ENCODE measurements at places on chromosomes 7 and 10.

DNA sequence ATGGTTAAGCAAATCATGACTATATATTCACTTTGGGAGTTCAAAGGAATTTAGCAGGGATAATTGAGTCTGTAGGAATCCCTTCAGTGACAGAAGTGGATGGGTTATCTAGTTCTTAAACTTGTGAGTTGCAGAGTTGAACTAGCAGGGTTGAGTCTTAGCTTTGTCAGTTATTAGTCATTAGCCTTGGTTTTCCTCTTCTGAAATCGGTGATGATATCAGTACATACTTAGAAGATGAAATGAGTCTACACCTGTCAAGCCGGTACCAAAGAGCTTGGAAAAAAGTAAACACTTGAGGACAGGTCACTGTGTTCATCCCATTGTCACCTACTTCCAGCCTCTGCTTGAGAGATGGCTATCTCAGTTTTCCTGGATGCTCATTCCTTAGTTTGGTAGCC, 73.5 kb downstream of the BUB3 start:
- DNase-seq = no peak

GRCh38 chr7:139026551-139026950, 9.3 kb downstream of the ZC3HAV1L start:
- DNase-seq = no peak

DNA sequence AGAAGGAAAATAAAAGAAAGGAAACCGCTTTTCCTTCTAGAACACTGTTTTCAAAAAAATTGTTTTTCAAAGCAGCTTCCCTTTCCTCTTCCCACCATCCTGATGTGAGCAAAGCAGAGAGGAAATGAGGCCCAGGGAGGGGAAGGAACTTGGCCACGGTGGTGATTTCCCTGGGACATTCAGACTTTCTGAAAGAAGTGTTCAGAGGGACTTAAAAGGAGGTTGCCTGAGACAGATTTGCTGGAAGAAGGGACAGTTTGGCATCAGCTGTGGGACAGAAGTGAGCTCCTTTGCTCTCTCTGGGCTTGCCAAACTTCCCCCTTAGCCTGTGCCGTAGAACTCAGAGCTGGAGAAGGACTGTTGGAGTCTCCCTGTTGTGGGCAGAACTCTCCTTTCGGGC, 30.3 kb downstream of the ADCYAP1R1 start:
- no peak for DNase-seq

GRCh38 chr7:74473116-74473515, 19.4 kb downstream of the GTF2IRD1 start:
- no peak for DNase-seq

GRCh38 chr10:49679480-49679893, at the start of gene C10orf53:
Gene C10orf53 (plus strand): TSS chr10:49679651. CDS start chr10:49679698, 47 bp downstream.
- no peak for DNase-seq

- DNase-seq = no peak
Observed at GRCh38 chr7:92769844-92770243, 66.5 kb downstream of the CDK6 start.

GRCh38 chr7:116182023-116182422, 28.3 kb upstream of the TES start:
- no peak for DNase-seq

- DNase-seq = no peak
Observed at GRCh38 chr7:148721390-148721789, 22.7 kb downstream of the CUL1 start.

DNA sequence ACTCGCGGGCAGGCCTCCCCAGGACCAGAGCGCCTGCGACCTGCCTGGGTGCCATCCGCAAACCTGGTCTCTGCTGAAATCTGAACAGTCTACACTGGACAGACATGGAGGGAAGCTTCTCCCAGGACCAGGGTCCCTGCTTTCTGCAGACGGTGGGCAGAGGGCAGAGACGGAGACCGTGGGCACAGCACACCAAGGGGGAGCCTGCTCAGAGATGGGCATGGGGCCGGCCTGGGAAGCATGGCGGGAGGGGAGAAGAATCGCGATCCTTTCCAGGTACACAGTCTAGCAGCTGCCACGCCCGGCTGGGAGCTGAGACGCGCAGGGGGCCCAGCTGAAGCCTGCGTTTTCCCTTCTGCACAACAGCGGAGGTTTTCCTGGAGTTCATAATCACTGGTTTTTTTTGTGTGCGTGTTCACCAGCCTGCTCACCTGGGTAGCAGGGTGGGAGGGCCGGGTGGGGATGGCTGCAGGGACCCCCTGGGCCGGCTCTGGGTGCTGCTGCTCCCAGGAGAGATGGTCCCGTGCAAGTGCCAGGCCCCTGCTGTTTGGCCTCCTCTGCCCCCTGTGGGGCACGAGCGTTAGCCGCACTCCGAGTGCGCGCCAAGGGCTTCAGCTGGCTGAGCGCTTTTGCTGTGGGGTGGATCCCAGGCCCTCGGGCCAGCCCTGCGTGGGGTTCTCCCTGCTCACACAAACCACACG, 448.8 kb downstream of the DNAJB6 start:
- no peak for DNase-seq

DNA sequence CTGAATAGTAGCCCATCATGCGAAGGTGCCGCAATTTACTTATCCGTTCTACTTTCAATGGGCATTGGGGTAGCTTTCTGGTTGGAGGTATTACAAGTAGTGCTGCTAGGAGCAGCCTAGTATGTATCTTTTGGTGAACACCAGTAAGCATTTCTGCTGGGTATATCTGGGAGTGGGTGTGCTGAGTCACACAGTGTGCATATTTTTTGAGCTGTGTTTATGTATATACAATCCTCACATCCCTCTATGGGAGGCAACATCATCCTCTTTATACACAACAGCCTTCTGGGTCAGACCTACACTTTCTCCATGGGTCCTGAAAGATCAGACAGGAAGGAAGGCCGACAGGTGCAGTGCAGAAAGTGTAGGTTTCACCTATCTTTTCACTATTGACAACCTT, 36.3 kb downstream of the PYROXD2 start:
- no peak for DNase-seq

DNA sequence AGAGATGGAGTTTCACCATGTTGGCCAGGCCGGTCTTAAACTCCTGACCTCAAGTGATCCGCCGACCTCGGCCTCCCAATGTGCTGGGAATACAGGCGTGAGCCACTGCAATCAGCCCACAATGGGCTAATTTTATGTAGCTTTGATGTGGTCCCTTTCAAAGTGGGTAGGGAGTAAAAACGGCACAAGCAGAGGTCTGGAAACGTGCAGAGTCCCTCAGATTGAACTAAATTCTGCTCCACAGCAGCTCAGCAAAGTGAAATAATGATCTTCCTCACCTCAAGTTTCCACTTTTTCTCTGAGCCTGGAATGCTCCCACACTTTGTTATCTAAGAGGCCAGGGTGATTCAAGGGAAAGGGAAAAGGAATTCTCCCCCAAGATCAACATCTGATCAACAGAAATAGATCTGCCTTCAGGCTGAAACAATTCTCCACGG, 6.1 kb downstream of the CCDC3 start:
- no peak for DNase-seq

- DNase-seq = no peak
Observed at GRCh38 chr10:121975295-121976086, 474 bp upstream of the NSMCE4A start.

DNA sequence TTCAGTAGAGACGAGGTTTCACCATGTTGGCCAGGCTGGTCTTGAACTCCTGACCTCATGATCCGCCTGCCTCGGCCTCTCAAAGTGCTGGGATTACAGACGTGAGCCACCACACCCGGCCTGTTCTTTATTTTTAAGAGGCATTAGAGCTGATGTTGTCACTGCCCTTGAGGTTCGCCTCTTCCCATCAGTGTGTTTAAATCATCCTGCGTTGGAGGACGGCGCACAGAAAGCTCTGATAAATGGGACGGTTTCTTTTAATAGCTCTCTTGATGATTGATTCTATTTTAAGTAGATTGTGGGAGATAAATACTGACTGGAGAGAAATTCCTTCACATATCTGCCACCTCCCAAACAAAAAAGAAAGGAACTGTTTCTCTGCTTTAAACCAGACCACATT, 29.0 kb downstream of the UPP1 start:
- DNase-seq = no peak

DNA sequence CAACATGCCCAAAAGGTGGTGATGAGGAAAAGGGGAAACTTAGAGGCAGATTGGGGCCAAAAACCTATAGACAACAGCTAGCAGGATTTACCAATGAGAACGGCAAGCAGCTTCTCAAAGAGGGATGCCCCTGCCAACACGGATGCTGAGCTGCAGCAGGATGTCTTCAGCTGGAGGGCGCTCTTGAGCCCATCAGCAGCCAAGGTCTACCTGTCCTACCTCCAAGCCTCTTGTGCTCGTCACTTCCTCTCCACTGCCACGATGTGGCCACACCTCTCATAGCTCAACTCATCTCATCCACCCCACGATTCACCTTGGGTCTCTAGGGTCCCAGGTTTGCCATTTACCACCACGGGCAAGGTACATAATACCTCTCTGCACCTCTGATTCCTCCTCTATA, 36.5 kb downstream of the DLG5 start:
- DNase-seq = no peak

GRCh38 chr7:27106181-27106900, 3.9 kb upstream of the HOXA2 start:
- DNase-seq = no peak

- no peak for DNase-seq
Observed at GRCh38 chr7:151542606-151543130, 23.0 kb upstream of the RHEB start.

DNA sequence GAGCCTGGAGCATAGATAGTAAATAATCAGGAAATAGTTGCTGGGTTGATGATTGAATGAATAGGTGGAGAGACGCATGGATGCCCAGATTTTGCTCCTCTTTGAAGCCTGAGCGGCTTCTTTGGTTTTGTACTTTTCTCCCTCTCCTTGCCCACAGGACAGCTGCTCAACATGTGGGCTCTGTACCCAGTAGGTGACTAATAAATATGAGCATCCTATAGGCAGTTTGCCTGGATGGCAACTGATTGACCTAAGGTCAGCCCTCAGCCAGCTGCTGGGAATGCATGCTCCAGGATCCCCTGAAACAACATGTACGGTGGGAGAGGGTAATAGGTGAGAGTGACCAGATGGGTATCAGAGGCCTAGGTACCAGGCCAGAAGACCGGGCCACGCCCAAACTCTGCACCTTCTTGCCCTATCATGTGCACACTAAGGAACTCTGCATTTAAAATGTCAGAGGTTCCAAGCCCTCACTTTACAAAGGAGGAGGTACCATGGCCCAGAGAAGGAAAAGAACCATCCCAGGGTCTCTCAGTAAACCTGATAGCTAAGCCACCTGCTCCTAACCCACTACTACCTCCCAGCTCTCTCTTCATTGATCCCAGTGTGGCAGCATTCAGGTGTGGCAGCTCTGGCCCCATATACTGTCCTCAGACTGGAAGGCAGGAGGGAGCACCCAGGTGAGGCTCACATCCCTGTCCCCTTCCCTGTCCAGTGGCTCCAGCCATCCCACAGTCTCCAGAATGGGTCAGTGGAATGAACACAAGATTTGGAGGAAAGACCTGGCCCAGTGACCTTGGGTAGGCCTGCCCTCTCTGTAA, 2.7 kb upstream of the ZCCHC24 start:
- DNase-seq = no peak

- DNase-seq = no peak
Observed at GRCh38 chr7:1572111-1572822, 2.4 kb upstream of the PSMG3 start.

- no peak for DNase-seq
Observed at GRCh38 chr7:36021917-36022550, 131.0 kb upstream of the EEPD1 start.

DNA sequence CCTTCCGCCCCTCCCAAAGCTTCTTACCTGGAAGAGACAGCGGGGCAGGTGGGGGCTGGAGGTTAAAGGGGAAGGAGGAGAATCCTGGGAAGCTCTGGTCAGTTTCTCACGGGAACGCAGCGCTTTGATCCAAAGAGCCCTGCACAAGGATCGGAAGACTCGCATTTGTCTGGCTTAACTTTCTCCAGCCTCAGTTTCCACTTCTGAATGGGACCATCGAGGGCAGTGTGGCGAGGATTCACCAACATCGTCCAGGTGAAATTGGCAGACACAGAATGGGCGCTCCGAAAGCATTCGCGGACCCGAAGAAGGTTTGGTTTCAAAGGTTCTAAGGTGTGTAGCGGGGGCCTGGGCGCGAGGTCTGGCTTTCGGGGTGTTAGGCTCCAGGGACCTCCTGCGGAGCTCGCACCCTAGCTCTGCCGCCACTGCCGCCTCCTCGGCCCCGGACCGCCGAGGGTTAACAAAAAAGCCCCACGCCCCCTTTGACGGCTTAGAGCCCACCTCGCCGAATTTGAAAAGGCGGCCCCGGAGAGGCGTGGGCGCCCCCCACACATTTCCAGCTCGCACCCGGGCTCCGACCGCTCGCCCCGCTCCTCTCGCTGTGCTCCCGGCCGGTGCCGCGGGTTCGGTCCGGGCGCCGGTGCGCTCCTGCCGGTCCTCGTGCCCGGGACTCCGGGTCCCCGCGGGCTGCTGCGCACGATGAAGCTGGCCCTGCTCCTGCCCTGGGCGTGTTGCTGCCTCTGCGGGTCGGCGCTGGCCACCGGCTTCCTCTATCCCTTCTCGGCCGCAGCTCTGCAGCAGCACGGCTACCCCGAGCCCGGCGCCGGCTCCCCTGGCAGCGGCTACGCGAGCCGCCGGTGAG, at the start of gene COL26A1:
COL26A1 (plus strand) TSS at position 542 of the 862 bp plus-strand sequence; CDS start at position 700, 158 bp downstream.
- no peak for DNase-seq

Measured in AG04449 (cell line).